CD4-positive, alpha-beta T cell treated with Interleukin-12 subunit alpha and Interleukin-12 subunit beta, for 1 hour (primary cell): ENCODE measurements at places on chromosomes 16 and 17.

- no peak for DNase-seq
These were observed 11.1 kb downstream of the TAOK1 start for GRCh38 chr17:29401258-29401657.

DNA sequence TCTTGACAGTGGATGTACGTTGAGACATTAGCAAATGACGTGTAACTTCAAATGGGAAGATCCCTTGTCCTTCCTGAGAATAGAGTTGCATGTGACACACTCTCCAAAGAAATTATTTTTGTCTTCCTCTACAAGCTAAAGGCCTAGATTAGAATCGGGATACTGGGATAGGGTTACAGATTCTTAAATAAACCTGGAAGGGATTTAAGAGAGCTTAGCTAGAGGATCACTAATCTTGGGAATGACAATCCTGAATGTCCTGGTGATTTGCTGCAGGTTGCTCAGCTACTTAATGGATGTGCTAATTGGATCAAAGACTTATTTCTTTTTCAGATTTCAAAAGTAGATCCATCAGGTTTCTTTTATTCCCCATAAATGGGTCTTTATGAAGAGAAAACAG, 101.9 kb downstream of the KCNJ2 start:
- no peak for DNase-seq

DNA sequence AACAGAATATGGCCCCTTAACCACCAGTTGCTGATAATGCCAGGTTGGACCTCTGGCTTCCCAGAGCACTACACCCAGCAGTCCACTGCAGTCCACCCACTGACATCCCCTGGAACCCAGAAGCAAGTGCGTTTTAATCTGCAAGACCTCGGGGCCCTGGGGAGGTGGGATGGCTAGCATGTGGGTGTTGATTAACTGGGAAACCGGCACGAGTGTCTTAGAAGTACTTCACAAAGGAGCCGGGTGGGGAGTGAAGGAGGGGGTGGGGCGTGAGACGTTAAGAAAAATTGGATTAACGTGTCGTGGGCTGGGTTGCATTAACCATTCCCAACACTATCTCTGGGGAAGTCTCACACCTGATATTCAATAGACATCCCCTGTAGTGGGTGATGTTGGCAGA, 6.1 kb upstream of the HIC1 start:
- DNase-seq: no peak

DNA sequence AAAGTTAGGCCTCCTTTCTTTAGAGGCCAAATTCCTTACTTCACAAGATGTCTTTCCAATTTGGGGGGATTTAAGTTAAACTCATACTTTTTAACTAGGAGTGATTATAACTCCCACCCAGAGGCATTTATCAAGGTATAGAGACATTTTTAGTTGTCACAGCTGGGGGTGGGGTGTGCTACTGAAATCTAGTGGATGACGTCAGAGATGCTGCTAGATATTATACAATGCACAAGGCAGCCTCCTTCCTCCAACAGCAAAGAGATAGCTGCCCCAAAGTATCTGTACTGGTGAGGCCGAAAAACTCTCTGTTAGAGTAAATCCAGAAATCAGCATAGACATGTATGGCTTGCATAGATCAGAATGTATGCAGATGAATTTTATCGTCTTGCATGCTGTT, 324.0 kb downstream of the HS3ST4 start:
- DNase-seq: no peak

DNA sequence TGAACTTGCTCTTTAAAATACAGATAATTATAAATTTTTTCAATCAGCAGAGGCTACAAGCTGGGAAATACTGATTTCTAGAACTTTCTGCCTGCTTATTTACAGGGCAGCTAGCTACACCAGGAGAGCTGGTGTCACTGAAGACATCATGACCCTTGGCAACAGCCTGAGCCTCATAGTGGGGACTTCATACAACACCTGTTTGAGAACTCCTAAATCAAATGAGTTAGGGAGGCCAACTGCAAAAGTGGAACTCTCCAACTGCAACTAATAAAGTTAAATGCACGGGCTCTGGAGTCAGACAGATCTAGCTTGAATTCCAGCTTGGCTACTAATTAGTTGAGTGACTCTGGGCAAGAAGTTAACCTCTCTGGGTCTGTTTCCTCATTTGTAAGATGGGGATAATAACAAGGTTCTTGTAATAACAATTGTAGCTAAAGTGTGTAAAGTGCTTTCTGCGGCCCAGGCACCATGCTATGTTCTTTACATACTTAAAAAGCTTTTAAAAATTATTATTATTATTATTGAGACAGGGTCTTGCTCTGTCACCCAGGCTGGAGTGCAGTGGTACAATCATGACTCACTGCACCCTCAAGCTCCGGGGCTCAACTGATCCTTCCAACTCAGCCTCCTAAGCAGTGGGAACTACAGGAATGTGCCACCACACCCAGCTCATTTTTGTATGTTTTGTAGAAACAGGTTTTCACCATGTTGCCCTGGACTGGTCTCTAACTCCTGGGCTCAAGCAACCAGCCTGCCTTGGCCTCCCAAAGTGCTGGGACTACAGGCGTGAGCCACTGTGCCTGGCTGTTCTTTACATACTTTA, 33.4 kb downstream of the VAC14 start:
- DNase-seq: no peak

DNA sequence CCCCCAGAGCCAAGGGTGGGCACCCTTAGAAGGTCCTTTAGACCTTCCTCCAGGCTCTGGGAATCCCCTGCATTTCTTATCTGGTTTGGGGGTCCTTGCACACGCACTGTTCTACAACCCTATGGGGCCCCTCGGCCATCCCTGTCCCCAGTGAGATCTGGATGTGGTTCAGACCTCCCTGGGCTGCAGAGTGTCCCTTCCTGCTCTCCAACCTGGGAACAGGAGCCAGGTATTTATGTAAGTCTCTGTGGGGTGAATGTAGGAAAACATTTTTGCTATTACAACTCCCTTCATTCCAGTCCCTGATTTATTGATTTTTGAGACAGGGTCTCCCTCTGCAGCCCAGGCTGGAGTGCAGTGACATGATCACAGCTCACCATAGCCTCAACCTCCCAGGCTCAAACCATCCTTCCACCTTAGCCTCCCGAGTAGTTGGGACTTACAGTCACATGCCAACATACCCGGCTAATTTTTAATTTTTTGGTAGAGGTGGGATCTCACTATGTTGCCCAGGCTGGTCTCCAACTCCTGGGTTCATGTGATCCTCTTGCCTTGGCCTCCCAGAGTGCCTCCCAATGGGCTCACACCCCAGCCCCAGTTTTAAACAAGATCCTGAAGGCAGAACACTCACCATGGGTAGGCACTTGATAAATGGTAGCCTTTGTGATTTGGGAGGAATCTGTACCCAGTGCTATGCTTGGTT, 61.6 kb downstream of the RAI1 start:
- DNase-seq: no peak

- no peak for DNase-seq
These were observed 66.5 kb upstream of the LGALS9 start for GRCh38 chr17:27564463-27564862.

- no peak for DNase-seq
These were observed 29.0 kb upstream of the PITPNA start for GRCh38 chr17:1591474-1592090.

DNA sequence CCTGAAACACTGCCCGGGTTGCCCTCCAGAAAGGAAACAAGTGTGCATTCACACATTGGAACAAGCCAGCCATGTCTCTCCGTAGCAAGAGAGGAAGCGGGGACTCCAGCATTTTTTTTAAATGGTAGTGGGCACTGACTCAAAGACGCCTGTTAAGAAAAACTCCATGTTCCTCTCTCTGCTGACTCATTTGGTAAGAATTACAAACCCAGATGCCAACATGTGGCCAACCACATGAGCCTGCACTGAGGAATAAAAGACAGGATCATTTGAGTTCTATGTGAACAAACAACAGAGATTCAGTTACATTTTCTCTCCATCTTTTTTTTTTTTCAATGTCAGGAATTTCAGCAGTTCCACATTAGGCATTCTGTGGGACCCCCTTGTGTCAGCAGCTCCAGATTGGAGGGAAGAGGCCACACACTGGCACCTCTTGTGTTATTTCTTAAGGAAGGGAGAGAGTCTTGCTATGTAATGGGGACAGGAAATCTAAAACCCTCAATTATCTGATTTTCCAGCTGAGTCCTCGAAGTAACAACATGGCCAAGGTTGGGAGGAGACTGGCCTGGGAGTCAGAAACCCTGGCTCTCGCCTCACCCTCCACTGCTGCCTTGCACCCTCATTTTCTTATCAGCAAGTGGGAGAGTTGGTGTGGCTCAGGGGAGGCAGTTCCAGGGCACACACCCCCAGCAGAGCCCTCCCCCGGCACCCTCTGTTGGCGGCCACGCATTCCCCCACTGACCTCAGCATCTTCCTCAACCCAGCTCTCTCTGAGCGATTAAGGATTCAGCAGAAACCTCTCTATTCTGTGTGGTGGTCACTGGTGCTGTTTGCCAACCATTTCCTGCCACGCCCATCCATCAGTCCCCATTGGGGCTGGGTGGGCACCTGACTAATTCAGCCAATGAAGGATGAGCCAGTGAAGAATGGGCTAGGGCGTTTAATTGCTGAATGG, 173.0 kb downstream of the FOXL1 start:
- DNase-seq: no peak

DNA sequence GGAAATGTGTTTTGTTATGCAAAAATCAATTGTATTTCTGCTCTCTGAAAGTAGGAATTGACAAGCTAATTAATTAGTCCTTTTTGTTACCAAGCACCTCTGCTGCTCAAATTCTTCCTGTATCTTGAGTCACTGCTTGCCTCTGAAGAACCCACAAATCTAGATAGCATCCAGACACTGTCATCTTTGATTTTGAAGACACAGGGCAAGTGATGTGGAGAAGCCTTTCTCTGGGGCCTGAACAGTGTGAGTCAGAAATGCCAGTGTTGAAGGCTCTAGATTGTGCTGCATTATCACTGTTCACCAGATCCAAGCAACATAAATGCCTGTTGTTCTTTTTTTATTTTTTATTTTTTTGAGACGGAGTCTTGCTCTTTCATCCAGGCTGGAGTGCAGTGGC, 10.9 kb upstream of the ST6GALNAC1 start:
- no peak for DNase-seq

DNA sequence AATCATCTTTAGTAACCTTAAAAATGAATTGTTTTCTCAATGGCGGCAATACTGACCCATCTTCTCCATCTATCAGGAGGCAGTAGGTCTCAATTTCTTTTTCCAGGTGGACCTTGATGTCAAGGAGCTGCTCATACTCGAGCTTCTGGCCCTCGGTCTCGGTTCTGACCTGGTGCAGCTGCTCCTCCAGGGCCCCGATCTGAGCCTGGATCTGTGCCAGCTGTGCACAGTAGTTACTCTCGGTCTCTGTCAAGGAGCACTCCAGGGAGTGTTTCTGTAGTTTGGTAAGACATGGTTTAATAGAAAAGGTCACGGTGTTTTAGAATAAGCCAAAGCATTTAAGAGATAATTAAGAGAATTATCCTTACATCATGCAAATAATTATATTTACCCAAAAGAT, 4.9 kb downstream of the KRT27 start:
- no peak for DNase-seq

- DNase-seq: no peak
These were observed 28.5 kb downstream of the STAT5B start for GRCh38 chr17:42247734-42248133.

GRCh38 chr17:13114601-13115031, 96.8 kb upstream of the ELAC2 start:
- DNase-seq: no peak

GRCh38 chr17:7328840-7329373, at the start of gene NEURL4:
Gene NEURL4, minus strand, starts transcription at chr17:7329335. Its CDS starts 23 bp downstream, at chr17:7329312.
- peak; percentile 50 for DNase-seq

- DNase-seq: no peak
These were observed 60.9 kb downstream of the CACNG1 start for GRCh38 chr17:67105213-67105612.

- DNase-seq: no peak
These were observed 158.9 kb downstream of the TRIM37 start for GRCh38 chr17:58947824-58948223.

DNA sequence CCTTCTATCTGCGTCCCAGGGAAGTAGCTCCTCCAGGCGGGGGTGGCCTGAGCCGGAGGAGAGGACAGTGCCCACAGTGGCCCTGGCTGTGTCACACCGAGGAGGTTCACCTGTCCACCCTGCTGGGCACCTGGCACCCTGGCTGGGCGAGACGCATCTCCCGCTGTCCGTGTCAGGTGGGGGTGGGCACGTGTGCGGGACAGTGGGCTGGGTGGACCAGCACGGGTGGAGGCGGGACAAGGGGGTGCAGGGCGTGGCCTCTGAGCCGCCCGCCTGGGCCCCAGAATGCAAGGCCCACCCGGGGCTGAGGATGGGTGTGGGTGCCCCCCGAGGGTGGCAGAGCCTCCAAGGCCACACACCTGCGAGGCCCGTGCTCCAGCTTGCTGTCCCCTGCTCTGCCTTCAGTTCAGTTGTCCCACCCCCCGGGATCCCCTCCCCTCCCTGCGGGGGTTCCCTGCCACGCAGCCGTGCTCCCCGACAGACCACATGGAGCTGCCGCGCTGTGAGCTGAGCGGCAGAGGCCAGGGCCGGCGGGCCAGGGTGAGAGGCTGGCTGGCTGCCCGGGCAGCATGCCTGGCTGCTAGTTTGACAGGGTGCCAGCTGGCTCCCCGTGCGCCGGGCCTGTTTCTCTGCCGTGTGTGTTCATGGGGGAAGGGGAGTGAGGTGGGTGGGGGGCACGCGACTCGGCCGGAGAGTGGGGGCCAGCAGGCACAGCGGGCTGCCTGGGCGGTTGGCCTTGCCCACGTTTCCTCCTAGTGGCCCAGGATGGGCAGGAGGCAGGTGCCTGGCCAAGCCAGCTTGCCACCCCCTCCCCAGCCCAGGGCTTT, 33.9 kb downstream of the BAHCC1 start:
- DNase-seq: no peak

- DNase-seq: no peak
These were observed 18.0 kb downstream of the B9D1 start for GRCh38 chr17:19344311-19345066.

DNA sequence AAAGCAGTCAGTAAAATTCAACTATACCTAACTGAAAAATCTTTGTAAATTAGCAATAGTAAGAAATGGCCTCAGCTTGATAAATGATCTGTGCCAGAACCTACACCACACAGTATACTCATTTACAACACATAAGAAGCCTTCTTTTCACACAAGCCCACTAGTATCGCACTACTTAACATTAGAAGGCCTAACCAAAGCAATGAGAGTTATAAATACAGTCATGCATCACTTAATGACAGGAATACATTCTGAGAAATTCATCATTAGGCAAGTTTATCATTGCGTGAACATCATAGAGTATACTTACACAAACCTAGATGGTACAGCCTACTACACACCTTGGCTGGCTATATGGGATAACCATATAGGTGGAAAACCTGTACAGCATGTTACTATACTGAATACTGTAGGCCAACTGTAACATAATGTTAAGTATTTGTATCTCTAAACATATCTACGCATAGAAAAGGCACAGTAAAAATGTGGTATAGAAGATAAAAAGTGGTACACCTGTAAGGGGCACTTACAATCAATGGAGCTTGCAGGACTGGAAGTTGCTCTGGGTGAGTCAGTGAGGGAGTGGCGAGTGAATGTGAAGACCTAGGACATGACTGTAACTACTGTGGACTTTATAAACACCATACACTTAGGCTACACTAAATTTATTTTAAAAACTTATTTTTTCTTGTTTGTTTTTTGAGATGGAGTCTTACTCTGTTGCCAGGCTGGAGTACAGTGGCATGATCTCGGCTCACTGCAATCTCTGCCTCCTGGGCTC, 126.5 kb upstream of the CORO6 start:
- no peak for DNase-seq

- DNase-seq: no peak
These were observed 153.7 kb downstream of the NTN1 start for GRCh38 chr17:9174779-9175574.

GRCh38 chr16:88961011-88961410, 16.0 kb downstream of the CBFA2T3 start:
- DNase-seq: no peak

- peak; percentile 85 for DNase-seq
These were observed 10.3 kb upstream of the SAMD14 start for GRCh38 chr17:50139950-50140885.
